Activated CD8-positive, alpha-beta T cell treated with anti-CD3 and anti-CD28 coated beads for 36 hours (primary cell): ENCODE measurements at places on chromosomes 6 and 20. TPM values are rescaled to one million over a fixed set of nuclear protein-coding genes. Genes with fewer than 3 reads are reported as not detected.

DNA sequence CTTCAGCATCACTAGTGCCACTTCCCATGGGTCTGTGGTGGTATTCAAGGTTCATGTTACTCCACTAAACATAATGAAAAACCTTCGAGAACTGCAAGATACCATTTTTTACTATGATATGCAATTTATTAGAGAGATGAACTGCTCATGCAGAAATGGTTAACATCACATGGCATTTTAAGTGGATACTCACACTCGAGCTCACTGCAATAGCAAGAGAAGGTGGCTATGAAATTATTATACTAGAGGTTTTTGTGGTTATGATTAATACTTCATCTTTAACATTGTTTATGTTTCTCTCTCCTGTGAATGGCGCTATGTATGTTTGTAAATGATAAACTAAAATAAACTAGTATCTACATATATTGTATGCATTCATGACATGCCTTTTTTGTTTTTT lies 35.1 kb downstream of the SCAF8 start:
- no peak for DNase-seq

DNA sequence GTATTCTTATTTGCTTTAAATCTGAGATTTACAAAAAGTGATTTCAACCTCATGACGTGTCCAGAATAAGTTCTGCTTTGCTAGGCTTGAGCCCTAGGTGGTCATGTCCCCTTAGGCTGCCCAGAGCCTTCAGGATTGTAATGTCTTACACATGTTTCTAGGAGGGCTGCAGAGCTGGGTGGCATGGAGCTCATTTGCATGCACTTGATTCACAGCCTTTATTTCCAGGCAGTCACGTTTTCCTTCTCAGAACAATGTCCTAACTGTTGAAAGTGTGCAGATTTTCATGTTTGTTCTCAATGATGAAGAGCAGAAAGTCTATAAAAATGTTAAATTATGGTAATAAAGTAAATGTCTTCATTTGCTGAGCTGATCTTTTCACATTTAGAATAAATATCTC lies 448.6 kb upstream of the SOX4 start:
- no peak for DNase-seq

DNA sequence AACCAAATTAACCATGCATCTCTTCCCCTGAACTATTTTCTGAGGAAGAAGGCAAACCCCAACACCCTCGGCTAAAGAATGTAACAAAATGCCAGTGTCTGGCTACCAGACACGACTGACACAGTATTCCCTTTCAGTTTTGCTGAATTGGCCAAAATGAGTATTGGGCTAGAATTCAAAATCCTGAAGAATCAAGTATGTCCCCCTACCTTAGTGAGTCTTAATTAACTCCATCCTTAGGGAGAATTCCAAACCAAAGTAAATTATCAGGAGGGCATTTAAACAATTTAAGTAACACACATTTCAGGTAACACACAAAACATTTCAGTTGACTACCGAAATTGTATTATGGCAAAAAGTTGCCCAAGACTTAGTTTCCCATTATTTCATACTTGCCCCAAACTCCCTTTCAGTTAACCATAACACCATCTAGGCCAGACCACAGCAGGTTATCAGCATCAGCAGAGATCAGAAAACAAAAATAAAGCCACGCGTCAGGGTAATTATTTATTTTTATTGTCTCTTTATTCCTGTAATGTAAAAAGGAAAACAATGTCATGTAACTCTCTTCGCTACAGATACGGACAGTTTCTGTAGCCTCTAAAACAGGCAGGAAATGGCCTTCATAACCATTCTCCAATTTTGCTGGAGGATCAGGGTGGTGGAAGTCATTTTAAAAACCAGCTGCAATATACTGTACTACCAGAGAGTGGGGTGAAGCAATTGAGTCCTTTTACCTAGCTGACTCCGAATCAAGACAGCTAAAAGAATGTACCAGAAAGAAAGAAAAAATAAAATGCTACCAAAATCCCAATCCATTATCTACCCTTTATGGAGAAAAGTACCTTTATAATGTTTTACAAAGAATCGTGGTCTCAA lies 1.9 kb downstream of the SNX5 start:
- DNase-seq, result no peak

GRCh38 chr20:11271319-11271718 lies 597.5 kb upstream of the JAG1 start:
- no peak for DNase-seq

Gene RREB1
- 19.7 TPM for total RNA-seq
